ENCODE measurements at places on chromosomes 3 and 15.
A peak's percentile ranks its signal among the peaks of the same experiment; 100 is the strongest.

DNA sequence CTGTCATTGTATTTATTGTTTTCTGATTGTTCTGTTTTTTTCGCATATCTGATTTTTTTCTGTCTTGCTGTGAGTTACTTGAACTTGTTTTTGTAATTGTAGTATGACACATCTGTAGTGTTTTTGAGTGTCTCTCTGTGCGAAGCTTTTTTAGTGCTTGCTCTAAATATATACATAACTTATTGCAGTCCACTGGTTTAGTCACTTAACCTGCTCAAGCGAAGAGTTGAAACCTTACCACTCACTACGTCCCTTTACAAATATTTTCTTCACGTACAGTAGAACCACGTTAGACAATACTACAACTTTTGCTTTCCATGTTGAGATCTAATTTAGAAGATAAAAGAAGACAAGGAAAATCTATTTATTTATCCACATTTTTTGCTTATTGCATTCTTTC, 713.0 kb upstream of the GRM7 start:
- no peak for DNase-seq

DNA sequence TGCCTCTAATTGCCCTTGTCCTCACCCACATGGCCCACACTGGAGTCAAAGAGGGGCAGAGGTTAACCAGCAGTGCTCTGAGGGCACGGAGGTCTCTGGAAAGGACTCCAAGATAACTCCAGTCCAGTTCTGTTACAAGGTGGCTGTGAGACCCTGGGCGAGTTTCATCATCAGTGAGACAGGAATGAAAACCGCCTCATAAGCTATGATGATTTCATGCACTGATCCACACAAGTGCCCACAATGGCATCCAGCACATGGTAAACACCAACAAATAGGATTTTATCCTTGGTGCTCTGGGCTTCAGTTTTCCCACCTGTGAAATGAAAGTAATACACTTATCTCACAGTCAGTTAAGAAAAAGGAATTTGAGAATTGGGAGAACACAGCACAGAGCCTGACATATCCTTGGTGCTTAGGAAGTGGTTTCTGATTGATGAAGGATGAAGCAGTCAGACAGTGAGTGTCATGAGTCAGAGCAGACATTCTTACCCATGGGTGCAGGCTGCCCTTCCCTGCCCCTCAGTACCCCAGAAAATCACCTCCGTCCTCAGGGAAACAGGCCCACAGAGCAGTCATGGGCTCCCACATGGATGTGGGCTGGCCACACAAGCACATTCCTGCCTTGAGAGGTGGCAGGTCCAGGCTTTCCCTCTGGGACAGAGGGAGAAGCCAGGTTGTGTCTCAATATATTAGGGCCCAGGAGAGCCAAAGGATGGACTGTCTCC, 48.4 kb downstream of the DAPK2 start:
- DNase-seq, result no peak

GRCh38 chr15:79952329-79952728, 18.7 kb downstream of the BCL2A1 start:
- DNase-seq, result no peak

- DNase-seq, result no peak
These were observed 51.0 kb upstream of the LMCD1 start for GRCh38 chr3:8450618-8451017.

DNA sequence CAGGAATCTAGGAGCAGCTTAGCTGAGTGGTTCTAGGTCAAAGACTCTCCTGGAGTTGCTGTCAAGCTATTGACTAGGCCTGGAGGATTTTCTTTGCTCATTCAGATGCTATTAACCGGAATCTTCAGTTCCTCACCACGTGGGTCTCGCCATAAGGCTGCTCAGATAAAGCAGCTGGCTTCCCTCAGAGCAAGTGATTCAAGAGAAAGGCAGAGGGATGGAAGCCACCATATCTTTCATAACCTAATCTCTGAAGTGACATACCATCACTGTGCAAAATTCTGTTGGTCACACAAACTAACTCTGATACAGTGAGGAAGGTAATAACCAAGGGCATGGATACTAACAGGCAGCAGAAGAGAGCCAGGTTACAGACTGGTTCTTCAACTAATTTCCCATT, 72.7 kb upstream of the FLNB start:
- no peak for DNase-seq

GRCh38 chr3:189718215-189718614, 87.0 kb downstream of the TP63 start:
- no peak for DNase-seq

- DNase-seq, result no peak
These were observed 64.2 kb upstream of the TMEM115 start for GRCh38 chr3:50423543-50423942.

DNA sequence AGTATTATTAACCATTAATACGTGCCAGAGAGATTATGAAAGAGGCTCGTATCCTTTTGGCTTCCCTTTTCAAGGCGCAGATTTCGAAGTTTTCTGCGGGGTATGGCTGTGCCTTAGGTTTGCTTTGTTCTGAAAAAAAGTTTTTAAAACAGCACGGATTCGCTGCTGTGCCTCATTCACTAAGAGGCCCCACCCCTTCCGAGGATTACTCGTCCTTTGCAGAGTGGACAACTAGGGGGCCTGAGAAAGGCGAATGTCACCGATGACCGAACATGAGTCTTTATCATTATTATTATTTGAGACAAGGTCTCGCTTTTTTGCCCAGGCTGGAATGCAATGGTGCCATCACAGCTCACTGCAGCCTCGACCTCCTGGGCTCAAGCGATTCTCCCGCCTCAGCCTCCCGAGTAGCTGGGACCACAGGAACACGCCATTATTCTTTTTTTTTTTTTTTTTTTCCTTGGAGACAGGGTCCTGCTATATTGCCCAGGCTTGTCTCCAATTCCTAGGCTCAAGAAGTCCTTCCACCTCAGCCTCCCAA, 684 bp upstream of the RPS27L start:
- DNase-seq, result peak; percentile 32

- DNase-seq, result no peak
These were observed 80.8 kb upstream of the IL12A start for GRCh38 chr3:159907828-159908227.

DNA sequence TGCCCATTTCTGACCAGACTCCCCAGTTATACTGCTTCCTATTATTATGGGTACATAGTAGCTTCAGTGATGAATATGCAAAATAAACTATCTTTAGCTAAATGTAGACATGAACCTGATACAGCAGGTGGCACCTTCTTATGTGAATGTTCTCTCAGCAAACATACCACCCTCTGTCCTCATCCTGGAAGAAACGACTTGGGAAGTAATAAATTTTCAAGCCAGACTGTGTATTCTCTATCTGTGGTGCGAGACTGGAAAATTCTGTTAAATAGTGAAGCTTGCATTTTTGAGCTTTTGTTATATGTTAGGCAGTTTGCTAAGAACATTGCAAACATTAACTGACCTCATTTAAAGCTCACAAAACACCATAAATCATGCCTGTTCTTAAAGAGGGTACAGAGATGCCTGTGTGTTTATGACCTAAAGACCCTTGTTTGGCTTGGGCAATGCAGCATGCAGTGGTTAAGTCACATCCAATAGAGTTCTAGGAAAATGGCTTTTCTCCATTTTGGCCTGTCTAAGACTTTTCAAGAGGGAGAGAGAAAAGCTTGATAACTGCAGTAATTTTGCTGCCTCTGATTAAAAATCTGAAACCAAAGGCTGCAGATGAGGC, 287.1 kb downstream of the NEK10 start:
- DNase-seq, result no peak

DNA sequence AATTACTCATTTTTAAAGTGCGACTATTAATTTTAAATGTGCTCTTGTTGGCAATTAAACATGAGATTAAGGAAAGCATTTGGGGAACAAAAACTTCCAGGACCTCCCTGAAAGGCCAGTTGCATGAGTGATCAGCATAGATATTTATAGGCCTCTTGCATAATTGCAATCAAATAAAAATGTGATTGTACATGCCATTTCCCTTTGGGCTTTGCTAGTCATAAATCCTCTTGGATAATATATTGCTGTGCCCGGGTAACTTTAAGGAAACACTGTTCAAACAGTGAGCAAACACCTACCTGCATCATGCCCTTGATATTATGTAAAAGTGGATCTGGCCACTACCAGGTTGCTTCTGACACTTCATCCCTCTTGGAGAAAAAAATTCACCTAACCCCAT, 239.1 kb downstream of the MCTP2 start:
- no peak for DNase-seq

- DNase-seq, result no peak
These were observed 9.3 kb downstream of the TRA2B start for GRCh38 chr3:185928496-185928895.

- no peak for DNase-seq
These were observed 18.5 kb downstream of the SNUPN start for GRCh38 chr15:75606711-75607699.

- DNase-seq, result no peak
These were observed 143.3 kb downstream of the EPHA3 start for GRCh38 chr3:89250742-89251141.

- DNase-seq, result peak; percentile 78
These were observed 539 bp upstream of the LAMB2 start for GRCh38 chr3:49133226-49133951.

- DNase-seq, result no peak
These were observed 47.8 kb downstream of the CCDC54 start for GRCh38 chr3:107425033-107425432.

GRCh38 chr3:104755791-104756190, 610.9 kb upstream of the ALCAM start:
- DNase-seq, result no peak
